ENCODE measurements at places on chromosomes 16 and 17.

DNA sequence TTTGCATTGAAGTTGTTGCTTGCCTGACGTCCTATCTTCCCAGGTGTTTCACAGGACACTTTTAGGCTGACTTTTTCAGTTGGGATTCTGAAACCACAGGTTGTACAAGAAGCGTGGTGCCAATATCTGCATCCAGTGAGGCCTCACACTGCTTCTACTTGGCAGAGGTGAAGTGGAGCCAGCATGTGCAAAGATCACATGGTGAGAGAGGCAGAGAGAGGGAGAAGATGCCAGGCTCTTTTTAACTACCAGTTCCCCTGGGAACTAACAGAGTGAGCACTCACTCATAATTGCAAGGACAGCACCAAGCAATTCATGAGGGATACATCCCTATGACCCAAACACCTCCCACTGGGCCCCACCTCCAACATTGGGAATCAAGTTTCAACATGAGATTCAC, 5.8 kb upstream of the ABCA6 start:
- no peak for DNase-seq

- no peak for DNase-seq
Observed at GRCh38 chr16:58467905-58468304, 32.0 kb upstream of the NDRG4 start.

DNA sequence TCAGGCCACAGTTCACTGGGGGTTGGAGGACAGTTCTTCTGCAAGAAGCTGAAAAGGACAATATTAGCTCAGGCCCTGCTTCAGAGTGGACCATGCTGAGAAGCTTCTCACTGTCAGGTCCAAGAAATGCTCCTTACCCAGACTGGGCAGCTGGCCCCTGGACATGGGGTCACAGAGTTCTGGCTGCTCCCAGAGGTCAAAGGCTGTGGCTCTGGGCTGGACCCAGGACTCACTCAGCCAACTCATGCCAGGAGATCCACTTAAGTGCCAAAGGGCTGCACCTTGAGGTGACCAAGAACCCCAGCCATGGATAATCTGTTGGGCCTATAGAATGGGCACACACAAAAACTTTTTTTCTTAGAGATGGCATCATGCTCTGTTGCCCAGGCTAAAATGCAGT, 4.0 kb downstream of the CES2 start:
- DNase-seq, result no peak

DNA sequence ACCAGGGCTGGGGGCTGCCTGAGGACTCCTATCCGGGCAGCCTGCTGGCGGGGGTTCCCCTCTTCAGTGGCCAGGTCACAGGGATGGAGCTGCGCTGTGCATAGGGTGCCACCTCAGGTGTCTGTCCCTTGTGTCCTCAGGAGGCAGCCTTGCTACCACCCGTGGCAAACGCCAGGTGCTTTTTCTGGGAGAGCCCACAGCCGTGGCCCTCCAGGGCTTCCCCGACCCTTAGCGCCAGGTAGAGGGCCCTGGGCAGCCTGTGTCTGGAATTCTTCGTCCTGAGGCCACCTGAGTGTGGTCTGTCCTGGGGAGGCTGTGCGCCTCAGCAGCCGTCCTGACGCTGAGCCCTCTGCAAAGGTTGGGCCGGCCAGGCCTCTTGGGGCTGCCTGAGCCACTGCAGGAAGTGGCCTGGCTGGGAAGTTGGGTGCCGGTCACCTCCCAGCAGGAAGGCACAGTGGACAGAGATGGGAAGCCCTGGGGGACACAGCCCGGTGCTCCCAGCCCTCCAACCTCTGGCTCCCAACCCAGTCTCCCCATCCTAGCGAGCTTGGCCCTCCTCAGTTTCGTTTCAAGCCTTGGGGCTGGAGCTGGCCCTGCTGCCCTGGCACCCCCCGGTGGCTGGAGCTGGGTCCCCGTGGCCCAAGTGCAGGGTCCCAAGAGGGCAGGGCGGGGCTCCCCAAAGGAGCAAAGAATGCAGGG, 7.6 kb upstream of the BAIAP3 start:
- DNase-seq, result no peak

GRCh38 chr17:50187751-50188530, 13.5 kb downstream of the COL1A1 start:
- no peak for DNase-seq

- no peak for DNase-seq
Observed at GRCh38 chr16:22969567-22969966, 155.6 kb downstream of the HS3ST2 start.

GRCh38 chr16:1413684-1414531, 596 bp downstream of the UNKL start:
- DNase-seq, result peak; percentile 10

DNA sequence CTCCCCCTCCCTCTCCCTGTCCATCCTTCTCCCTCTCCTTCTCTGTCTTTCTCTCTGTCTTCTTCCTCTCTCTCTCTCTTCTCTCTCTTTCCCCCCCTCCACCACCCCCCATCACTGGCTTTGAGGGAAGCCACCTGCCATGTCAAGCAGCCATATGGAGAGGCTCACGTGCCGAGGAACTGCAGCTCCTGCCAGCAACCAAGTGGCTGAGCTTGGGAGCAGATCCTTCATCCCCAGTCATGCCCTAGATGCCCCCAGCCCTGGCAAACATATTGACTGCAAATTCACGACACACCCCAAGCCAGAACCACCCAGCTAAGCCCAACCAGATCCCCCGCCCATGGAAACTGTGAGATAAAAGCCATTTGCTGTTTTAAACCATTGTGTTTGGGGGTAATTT, 40.9 kb upstream of the RBFOX3 start:
- no peak for DNase-seq

DNA sequence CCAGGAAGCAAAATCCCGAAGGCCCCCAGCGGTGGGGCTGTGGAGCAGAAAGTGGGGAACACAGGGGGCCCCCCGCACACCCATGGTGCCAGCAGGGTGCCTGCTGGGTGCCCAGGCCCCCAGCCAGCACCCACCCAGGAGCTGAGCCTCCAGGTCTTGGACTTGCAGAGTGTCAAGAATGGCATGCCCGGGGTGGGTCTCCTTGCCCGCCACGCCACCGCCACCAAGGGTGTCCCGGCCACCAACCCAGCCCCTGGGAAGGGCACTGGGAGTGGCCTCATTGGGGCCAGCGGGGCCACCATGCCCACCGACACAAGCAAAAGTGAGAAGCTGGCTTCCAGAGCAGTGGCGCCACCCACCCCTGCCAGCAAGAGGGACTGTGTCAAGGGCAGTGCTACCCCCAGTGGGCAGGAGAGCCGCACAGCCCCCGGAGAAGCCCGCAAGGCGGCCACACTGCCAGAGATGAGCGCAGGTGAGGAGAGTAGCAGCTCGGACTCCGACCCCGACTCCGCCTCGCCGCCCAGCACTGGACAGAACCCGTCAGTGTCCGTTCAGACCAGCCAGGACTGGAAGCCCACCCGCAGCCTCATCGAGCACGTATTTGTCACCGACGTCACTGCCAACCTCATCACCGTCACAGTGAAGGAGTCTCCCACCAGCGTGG, 6.5 kb downstream of the CBX2 start:
- DNase-seq, result no peak

DNA sequence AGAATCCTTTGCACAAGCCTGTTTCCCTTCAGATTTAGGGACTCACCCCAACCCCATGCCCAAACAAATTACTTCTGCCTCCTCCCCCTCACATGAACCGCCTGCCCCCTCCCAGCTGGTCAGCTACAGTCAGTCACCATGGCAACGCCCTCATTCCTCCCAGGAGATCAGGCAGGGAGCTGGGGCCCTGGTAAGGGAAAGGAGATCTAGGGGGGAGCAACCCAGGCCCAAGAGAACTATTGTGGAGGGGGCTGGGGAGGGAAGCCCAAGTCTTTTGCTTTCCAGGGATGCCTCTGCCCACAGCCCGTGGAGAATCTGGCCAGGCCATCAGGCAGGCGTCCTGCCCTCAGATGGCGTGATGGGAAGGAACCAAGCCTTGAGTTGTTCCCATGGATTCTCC, 2.8 kb downstream of the FAM171A2 start:
- DNase-seq, result no peak

DNA sequence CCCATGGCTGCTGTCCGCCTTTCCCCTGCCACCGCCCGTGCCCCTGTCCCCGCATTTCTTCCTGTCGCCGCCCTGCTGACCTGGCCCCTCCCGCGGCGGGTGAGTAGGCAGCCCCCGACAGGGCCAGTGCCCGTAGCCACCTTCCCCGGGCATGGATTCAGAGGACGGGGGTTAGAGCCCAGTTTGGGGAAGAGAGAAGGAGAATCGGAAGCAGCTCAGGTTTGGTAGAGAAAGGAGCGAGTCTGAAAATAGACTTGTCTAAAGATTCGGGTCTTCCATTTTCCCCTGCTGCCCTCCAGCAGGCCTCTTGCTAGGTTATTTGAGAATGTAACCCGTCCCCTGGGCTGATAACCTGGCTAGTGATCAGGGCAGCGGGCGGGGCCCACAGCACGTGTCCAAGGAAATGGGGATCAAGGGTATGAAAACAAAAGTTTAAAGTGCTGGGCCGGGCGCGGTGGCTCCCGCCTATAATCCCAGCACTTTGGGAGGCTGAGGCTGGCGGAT, 7.9 kb upstream of the CLDN9 start:
- DNase-seq, result no peak

DNA sequence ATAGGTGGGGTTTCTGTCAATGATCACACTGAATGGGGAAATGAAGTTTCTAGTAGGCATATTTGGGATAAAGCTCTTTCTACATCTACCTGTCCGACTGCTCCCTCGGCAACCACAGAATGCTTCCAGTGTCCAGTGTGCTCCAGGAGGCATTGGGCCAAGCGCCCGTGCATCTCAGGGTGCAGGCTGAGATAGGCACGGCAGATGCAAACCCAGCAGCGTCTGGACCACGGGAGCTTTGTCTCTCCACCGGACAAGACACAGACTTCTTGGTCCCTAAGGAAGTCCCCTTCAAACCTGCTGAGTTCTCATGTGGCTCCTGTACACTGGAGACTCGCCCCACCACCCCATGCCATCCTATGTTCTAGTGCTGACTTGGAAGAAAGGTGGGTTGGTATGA, 202.8 kb downstream of the RPTOR start:
- no peak for DNase-seq

DNA sequence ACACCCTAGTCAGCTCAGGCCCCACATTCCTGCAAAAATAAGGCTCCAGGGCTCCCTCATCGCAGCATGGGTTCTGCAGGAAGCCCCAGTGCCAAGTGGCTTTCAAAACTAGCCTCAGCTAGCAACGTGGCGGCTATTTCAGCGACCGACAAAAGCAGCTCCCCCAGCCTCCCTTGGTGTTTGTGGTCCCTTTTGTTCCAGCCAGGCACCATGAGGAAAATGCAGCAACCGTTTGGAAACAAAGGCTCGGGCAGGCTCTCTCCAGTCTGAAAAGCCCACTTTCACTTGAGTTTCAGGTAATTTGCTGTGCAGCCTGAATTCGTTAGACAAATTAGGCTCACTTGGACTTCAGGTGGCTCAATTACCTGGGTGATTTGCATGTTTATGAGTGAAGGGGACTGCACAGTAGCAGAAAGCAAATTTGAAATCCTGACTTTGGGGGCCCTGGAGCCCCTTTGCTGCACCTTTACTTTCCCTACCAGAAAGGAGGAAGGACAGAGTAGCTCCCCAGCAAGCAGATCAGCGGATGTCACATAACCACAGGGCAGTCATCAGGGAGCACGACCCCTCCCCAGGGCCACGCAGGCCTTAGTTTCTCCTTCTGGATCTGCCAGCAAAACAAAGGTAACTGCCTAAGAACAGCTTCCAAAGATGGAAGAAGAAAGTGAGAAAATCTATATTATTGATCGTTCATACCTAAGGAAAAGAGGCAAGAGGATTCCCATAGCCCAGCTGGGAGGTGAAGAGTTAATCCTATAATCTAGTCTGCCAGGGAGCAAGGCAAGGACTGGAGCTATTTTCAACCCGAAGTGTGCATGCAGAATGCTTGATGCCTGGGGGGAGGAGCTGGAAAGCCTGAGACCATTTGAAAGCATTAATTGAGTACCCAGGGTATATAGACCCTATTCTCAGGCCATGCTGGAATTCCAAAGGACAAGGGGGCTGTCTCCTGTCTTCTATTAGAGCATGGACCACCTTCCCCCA, 143.1 kb upstream of the SDK2 start:
- no peak for DNase-seq

DNA sequence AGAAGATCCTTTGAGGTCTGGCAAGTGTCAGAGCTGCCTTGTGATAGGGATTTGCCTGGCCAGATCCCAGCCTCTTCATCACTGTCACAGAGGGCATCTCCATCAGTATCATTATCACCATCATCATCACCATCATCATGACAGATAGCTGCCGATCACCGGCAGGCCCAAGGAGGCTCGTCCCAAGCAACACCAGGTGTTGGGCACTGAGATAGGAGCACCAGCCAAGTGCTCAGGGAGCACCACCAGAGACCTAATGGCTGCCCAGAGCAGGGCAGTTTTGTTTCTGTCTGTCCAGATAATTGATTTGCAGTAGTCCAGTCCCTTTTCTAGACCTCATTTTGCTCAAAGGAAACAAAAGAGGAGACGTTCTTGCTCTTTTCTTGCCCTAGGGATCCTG, 25.0 kb downstream of the HNF1B start:
- DNase-seq, result no peak

DNA sequence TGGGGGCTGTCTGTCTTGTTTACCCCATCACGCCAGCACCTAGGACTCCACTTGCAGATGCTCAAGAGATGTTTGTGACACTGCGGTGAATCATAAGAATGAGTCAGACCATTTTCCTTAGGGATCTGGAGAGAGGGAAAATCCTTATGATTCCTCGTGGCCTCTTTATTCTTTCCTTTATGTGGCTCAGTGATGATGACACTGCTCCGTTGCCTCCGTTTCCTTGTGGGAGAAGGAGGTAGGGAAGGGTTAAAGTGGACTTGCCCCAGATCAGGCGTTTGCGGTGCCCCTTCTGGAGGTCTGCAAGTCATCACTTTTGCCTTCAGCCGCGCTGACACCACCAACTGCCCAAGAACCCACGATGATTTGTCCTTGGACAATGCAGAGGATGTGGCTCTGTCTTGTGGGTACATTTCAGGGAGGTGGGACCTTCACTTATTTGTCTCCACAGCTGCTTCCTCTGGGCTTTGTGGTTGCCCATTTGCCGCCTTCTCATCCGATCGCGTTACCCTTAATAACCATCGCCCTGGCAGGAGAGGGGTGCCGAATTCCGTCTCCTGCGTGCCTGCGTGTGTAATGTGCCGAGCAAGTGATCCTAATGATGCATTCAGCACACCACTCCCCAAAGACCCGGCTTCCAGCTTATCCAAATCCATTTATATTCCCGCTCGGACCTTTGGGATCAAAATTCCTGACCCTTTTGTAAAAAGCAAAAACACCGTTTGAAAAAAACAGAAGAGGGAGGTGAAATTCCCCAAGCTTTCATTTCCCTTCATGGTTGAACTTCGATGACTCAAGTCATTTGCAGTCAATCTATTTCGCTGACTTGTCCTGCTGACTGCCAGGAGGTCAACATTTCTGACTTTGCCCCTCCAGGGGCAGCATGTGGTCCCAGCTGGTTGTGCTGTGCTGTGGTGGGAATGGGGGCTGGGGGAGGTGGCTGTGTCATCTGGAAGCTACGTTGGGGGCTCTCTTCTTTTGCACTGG, 87.2 kb upstream of the IRX3 start:
- no peak for DNase-seq

GRCh38 chr17:74330446-74330845, 4.4 kb downstream of the KIF19 start:
- DNase-seq, result no peak

DNA sequence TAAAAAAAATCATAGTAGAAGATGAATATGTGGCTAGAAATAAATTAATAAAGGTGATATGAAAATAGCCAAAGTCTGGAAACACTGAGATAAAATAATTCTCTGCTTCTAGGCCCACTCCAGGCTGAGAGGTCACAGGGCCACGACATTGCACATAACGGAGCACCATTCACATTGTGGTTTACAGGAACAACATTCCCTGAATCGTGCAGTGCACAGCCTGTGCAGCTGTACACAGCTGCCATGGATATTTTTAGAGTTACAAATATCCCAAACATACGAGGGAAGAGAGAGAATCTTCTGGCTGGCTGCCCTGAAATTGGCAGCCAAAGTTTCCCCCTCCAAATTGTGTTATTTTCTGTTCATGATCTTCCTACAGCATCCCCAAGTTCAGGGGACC, 68.8 kb downstream of the GSG1L start:
- DNase-seq, result no peak
